Activated naive CD8-positive, alpha-beta T cell treated with anti-CD3 and anti-CD28 coated beads for 36 hours (primary cell): ENCODE measurements at places on chromosomes 11 and 22. TPM values are rescaled to one million over a fixed set of nuclear protein-coding genes. Genes with fewer than 3 reads are reported as not detected.

Gene HIPK3
- total RNA-seq, result 31.3 TPM

Gene HPX
- total RNA-seq, result not detected

DNA sequence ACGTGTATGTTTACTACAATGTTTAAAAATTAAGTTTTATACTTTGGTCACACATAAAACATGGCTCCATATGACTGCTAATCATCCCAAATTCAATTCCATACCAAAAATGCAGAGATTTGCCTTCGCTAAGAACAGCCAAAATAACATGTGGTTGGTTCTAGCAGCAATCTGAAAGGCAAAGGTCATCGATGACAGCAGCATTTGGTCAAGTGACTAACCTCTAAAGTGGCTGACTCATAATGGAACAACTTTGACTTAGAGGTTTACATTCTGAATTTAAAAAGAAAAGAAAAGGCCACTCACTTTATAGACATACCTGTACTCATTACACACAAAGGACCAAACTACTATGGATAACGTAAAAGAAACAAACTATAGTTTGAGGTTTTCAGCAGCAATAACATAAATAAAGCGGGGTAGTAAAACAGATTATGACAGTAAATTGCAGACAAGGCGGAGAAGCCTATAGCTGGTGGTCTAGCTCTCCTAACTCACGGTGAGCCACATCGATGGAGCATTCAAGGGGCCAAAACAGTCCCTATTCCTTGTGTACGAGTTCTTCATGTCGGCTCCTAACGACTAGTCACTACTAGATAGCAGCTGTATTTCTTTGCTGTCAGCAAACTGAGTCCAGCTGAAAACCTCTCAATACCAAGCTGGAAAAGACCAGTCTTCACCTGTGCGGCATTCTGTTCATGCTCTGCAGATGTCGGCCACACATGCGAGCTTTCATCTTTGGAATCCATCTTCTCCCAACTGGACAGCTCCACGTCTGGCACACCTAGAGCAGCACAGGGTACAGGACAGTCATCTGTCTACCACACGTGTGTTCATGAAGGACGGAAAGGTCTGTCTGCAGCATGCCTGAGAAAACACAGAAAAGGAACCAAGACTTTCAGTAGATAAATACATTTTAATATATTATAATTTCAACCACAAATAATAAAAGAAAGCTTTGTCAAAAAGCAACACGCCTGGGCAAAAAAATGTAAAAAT, 42.1 kb downstream of the PRDM10 start:
- peak; percentile 23 for DNase-seq

DNA sequence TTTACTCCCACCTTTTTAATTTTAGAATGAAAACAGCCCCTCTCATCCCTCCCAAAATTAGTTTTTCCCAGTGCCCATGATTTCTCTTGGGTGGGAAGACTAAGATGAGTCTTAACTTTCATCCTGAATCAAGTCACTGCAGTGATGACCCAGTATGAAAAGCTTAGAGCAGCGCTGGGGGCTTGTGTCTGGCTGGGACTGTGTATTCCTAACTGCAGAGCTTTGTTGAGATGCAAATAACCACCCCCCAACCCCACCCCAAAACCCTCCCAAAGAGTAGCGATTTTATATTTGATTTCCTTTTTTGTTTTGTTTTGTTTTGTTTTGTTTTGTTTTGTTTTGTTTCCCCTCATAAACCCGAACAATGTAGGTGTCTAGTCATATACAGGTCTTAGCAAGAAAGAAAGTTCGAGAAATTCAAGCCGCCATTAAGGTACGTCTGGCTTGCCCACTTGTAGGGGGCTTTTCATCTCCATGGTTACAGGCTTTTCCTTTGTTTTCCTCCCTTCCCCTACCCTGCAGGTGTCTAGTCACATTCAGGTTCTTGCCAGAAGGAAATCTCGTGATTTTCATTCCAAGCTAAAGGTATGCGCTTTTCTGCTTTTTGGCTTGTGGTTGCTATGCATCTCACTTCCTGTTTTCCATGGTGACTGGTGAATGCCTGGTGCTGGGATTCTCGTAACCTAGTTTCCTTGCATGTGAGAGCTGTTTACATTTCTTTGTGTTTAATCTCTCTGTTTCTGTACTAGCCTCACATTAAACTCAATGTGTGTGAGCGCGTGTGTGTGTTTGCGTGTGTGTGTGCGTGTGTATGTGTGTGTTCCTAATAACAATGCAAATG, 144.6 kb upstream of the RASSF10 start:
- DNase-seq, result no peak

GRCh38 chr22:32751065-32751767, 50.3 kb upstream of the TIMP3 start:
- no peak for DNase-seq

GRCh38 chr22:42353883-42354727, 78.1 kb downstream of the NFAM1 start:
- DNase-seq, result no peak

DNA sequence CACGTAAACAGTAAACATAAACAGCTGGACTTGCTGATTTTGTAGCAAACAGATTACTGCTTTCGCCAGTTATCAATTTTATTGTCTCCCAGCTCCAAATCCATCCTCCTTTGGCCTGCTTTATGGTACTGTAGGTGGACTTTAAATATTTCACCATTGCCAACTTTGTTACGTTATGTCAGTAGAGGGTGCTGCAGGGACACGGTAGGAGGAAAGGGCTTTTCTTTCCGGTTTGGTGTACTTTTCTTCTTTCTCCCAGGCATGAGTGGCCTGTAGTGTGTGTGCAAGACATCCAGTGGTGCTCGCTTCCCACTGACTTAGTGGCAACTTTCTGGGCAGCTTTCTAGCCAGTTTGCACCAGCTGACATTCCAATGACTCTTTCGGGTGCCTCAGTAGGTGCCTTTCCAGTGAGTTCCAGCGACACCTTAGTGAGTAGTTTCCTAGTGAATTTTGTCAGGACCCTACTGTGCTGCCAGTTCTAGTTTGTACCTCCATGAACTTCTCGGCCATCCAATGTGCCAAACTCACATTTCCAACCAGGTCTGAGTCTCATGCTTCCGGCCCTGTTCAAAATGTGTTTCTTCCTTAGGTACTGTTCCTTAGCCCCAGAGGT, 267.6 kb upstream of the TENM4 start:
- no peak for DNase-seq
